ENCODE measurements at places on chromosomes 7 and 10.

DNA sequence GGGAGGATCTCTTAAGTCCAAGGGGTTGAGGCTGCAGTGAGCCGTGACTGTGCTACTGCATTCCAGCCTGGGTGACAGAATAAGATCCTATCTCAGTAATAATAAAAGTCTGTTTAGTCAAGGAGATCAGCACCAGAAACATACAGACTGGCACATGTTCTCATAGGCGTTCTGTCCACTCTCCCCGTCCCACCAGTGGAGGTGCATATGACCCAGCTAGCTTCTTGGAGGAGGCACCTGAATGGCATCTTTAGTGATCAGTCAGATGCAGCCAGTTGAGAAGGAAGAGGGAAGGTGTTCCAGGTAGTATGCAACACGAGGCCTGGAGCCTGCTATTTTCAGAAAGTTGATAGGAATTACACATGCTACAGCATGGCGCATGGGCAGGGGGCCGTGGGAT is 45.3 kb upstream of the SVIL start:
- no peak for DNase-seq

DNA sequence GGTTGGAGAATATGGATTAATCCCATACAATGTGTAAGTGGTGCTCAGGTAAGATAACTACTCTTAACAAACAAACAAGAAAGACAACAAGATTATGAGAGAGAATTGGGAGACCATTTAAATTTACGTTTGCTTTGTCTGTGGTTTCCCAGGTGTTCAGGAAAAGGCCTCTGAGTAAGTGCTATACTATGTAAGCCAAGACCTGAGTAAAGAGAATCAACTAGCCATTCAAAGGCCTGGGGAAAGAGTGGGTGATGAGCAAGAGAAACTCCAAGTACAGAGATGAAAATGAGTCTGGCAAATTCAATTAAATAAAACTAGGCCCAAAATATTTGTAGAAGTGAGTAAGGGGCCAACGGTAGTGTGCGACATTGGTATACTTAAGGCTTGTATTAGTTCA is 9.9 kb downstream of the CSTF2T start:
- DNase-seq: no peak

DNA sequence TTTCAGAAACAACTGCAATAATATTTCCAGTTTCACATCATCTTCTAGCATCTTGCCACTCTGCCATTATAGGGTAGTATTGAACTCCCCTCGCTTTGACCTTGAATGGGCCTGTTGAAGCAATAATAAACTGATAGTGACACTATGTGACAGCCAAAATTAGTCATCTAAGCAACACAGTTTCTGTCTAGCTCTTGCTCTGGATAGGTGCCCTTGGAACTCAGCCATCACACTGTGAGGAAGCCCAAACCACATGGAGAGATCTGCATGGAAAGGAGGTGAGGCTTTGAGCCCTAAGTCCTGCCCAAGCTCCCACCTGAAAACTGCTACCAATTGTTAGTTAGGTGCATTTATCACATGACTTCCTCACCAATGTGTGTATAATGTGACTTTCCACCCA is 18.1 kb upstream of the KCND2 start:
- no peak for DNase-seq

- DNase-seq: no peak
Observed at GRCh38 chr10:16009785-16010184, 149.5 kb upstream of the MINDY3 start.

- DNase-seq: no peak
Observed at GRCh38 chr7:79882922-79883321, 251.7 kb upstream of the GNAI1 start.

GRCh38 chr7:34128762-34129161 is 223.4 kb downstream of the BMPER start:
- DNase-seq: no peak

- no peak for DNase-seq
Observed at GRCh38 chr7:135109976-135110375, 37.9 kb upstream of the TMEM140 start.

GRCh38 chr10:73136627-73137026 is 26.4 kb downstream of the NUDT13 start:
- no peak for DNase-seq

GRCh38 chr7:101172005-101172853 is 6.9 kb upstream of the VGF start:
- peak; percentile 78 for DNase-seq

- DNase-seq: no peak
Observed at GRCh38 chr10:58608351-58608750, 95.7 kb downstream of the BICC1 start.

DNA sequence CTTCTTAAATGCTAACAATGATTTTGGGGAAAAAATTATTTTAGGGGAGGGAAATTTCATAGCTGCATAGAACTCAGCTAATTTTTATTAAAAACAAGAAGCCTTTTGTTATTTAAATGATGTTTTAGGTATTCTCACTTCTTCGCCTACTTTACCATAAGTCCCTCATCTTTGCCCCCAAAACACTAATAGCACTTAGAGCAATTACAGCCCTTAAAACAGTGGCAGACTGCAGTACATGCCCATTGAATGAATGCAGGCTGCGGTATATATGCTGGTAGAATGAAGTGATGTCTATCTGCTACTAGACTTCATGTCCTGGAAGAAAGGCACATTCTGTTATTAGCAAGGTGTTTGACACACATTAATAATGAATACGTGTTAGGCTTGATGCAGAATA is 2.9 kb upstream of the SPAG6 start:
- DNase-seq: no peak

DNA sequence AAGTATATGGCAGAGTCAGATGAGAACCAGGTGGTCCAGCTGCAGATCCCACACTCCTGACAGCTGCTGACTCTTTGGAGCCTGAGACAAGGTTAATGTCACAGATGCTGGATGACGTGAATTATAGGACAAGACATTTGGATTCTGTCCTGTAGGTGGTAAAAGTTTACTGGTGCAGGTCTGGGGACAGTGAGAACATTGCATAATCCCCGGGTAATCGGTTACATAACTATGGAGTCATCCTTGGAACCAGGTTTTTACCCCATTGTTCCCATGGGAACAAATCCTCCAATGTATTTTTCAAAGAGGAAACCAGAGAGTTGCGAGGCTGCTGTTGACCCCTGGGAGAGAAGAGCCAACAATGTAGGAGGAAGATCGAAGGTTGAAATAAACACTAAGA is 27.5 kb upstream of the ZCCHC24 start:
- no peak for DNase-seq

- DNase-seq: no peak
Observed at GRCh38 chr7:146554556-146554955, 438.0 kb downstream of the CNTNAP2 start.

DNA sequence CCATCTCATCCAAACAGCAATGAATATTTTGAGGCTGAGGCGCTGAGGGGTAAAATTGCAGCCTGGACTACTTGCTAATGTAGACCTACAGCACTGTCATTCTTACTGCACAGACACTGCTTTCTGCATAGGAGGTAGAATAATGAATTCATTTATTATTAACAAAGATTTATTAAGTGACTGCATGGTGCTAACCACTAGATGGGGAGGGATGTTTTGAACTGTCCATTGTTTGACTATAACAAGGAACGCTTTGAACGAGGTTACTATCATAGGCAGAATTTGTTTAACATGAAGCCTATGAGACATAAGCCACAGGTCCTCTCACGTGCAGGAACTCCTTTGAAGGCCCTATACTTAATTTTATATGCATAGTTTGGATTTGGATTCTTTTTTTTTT is 143.8 kb downstream of the CFTR start:
- DNase-seq: peak; percentile 16

- no peak for DNase-seq
Observed at GRCh38 chr10:16632996-16633395, 111.3 kb upstream of the C1QL3 start.

DNA sequence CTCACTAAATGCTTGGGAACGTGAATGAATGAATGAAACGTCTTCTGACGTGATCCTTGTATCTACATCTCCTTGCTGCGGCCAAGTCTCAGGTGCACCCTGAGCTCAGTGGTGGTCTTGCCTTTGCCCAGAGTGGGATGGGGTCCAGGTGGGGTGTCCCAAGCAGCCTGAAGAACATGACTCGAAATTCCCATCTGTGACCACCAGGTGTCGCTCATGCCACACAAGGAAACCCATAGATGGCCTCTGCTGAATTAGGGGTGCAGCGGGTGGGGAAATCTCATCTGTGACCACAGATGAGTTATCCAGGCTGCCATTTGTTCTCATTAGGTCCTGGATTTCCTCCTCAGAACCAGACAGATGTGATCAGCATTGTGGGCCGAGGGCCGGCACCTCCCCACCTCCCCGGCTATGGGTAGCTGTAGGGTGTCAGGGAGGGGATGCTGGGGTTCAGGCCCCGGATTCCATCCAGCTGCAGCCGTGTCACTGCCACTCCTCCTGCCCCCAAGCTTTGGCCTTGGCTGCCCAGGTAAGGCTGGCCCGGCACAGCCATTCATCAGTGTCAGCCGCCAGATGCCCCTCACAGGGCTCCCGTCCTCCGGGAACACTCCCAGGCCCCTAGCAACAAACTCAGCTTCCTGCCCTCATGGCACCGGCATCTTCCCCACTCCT is 21.0 kb upstream of the GNA12 start:
- DNase-seq: peak; percentile 50

- no peak for DNase-seq
Observed at GRCh38 chr7:113307147-113307546, 188.8 kb upstream of the SMIM30 start.

DNA sequence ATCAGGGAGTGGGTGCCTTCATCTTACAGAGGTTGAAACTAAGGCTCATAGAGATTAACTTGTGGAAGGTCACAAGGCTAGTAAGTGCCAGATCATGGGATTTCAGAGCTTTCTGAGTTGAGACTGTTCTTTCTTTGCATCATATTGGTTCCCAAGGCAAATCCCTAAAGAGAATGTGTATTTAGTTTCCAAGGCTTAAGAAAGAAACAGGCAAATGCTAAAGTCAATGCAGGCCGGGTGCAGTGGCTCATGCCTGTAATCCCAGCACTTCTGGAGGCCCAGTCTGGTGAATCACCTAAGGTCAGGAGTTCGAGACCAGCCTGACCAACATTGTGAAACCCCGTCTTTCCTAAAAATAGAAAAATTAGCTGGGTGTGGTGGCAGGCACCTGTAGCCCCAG is 19.8 kb downstream of the CDK1 start:
- no peak for DNase-seq

DNA sequence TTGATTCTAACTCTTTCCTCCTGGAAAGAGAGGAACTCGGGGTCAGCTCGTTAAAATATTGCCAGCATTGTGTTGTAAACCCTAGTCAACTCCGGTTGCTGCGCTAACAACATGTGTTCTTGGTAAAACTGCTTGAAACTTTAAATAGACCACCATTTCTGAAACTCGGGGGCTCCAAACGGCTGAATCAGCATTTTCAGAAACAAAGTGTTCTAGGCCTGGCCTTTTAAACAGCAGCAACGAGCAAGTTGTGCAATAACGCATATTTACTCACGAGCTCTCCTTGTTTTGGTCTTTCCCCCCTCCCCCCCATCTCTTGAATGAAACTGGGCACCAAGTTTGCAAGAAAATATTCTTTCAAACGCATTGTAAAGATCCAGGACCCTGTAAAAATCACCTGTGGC is 9.2 kb upstream of the GRB10 start:
- DNase-seq: peak; percentile 47

- no peak for DNase-seq
Observed at GRCh38 chr7:47104206-47104549, 477.7 kb downstream of the TNS3 start.

- no peak for DNase-seq
Observed at GRCh38 chr10:69213591-69214311, 6.4 kb upstream of the HKDC1 start.

- DNase-seq: no peak
Observed at GRCh38 chr10:127298381-127298780, 102.0 kb upstream of the INSYN2A start.

DNA sequence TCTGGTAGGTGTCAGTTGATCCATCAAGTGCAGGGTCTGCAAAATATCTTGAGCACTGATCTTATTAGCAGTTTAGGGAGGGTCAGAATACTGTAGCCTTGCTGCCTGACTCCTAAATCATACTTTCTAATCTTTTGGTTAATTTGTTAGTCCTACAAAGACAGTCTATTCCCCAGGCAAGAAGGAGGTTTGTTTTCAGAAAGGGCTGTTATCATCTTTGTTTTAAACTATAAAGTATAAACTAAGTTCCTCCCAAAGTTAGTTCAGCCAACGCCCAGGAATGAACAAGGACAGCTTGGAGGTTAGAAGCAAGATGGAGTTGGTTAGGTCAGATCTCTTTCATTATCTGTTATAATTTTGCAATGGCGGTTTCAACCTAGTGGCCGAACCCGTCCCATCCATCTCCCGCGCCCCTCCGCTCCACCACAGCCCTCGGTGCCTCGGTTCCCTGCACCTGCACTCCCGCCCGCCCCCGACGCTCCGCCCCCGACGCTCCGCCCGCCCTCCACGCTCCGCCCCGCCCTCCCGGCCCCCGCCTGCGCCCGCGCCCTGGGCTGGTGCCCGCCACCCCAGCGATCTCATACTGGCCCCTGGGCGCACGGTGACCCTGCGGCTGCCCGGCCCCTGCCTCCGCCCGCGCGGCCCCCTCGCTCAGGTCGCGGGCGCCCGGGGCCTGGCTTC is at the start of gene ADCK2:
ADCK2 (plus strand) TSS at position 564 of the 681 bp plus-strand sequence. CDS start 386 bp downstream, outside the sequence.
- peak; percentile 68 for DNase-seq

DNA sequence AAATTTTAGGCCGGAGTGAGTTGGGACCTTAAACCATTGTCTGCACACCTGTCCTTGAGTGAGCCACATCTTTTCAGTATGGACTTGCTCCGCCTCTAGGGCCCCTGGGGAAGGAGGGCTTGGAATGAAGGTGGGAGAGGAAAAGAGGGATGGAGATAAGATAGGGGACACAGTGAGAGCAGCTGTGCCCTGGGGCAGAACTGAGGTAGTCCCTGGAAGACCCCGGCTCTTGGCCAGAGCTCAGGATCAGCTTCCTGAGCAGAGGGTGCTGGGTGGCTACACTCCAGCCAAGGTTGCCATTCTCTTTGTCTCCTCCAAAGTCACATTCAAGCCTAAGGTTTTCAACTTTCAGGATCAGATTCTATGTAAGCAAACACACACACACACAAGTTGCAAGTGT is 82.0 kb downstream of the MKI67 start:
- no peak for DNase-seq

- no peak for DNase-seq
Observed at GRCh38 chr10:129385600-129385999, 81.4 kb upstream of the MGMT start.

- DNase-seq: no peak
Observed at GRCh38 chr10:24722131-24722675, 1.5 kb downstream of the ARHGAP21 start.

DNA sequence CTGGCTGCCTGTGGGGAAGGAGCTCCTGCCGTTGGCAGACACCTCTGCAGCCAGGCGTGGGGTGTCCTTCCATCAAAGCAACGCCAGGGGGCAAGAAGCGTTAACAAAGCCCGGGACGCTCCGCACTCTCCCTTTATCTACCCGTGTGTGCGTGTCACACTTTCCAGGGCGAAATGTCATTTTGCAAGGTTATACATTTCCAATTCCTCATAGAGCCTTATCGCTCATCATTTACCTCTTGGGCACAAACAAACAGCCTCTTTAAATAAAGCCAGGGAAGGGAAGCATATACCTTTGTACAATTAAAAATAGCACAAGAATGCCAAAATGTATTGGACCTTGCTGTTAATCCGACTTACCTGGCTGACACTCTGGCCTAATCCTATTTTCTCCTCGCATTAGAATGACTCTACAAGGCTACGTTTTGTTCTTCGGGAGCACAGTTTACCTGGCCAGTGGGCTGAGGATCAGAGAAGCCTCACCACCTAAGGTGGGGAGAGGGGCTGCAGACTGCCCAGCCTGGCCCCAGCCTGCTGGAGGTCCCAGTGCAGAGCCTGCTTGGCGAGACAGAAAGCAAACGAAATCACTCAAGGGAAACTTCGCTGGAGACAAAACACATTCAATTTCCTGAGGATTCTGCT is 77.6 kb upstream of the EN2 start:
- DNase-seq: peak; percentile 88

- DNase-seq: no peak
Observed at GRCh38 chr7:130341882-130342281, 2.7 kb upstream of the CPA5 start.
